ENCODE measurements at places on chromosomes 2 and 18.
A peak's percentile ranks its signal among the peaks of the same experiment; 100 is the strongest.

- DNase-seq: no peak
Measured at GRCh38 chr2:205407984-205408383, 274.3 kb upstream of the NRP2 start.

GRCh38 chr2:37244017-37244416, 12.6 kb downstream of the NDUFAF7 start:
- no peak for DNase-seq

DNA sequence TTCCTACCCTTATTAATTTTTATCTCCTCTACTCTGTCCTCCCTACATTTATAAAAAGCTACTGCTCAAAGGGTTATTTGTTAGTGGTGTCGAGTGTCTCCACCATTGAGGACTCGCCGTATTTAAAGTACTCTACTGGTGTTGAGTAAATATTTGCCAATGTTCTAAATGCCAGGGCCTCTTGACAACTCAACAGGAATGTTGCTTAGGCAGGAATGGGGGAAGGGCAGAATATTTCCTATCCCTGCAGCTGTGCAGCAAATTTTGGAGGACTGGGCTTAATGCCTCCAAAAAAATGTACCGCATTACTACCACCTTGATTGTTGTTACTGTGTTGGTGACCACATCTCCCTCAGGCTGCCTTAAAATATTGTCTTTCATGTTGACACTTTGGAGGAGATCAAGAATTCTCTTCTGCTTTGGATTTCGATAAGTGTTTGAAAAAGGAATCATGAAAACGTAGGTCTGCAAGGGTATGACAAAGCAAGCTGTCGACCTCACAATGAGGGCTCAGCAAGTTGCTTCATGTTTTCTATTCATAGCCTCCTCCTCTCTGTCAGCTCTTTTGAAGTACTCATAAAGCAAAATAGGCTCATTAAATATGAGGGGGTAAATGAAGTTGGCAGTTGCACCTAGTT, 84.3 kb downstream of the EFEMP1 start:
- DNase-seq: peak; percentile 67

GRCh38 chr2:97740590-97741182, 27.3 kb downstream of the ZAP70 start:
- peak; percentile 83 for DNase-seq

DNA sequence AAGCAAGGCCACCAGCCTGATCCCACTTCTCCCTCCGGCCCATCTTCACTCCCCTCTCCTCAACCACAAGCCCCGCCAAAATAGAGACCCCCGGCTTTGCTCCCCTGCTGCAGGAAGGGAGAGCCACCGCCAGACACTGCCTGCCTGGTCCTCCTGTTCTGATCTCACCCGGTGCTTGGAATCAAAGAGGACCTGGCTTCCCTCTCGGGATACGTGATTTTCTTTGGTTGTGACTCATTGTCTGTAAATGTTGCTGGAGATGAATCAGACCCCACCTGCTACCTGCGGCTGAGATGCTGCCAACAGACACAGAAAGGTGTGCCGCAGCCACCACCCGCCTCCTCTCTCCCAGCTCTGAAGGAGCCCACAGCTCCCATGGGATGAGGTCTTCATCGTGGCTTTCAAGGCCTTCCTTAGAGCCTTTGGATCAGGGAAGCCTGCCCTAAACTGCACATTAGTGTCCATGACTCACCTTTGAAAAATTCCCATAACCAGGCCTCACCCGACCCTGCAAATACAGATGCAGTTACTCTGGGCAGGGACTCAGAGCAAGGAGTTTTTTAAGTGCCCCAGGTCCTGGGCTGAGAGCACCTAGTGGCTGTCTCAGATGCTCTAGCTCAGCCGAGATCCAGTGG, 79.4 kb upstream of the ZNF532 start:
- DNase-seq: no peak
